ENCODE measurements at places on chromosomes 5 and 9.
A peak's percentile ranks its signal among the peaks of the same experiment; 100 is the strongest.

GRCh38 chr9:98657897-98658296 is 50.8 kb downstream of the GABBR2 start:
- DNase-seq: no peak

GRCh38 chr5:38249301-38249700 is 9.1 kb upstream of the EGFLAM start:
- DNase-seq: no peak

GRCh38 chr5:73028991-73029595 is 73.3 kb downstream of the FCHO2 start:
- DNase-seq: no peak

GRCh38 chr9:3823842-3824475 is 298.2 kb upstream of the RFX3 start:
- no peak for DNase-seq

- no peak for DNase-seq
Measured at GRCh38 chr5:173452119-173452905, 124.1 kb upstream of the STC2 start.

DNA sequence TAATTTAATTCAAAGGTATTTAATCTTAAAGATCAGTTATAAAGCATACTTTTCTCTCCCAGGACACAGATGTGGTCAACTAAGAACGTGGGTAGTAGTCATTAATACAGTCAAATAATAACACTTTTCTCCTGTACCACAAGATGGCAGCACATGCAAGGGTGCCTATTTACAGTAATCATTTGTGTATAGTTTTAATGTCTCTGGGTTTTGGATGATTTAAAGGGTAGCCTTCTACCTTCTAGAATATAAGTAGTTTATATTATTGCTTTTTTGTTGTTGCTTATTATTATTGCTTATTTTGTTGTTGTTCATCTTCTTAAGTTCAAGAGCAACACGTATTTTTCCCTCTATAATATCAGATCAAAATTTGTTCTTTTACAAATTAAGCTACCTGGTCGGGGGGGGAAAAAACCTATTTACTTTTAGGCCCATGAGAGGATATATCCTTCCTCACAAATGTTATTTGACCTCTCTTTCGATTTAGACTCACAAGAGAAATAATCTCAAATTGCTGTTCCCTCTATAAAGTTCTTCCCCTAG is 59.6 kb upstream of the SLC27A6 start:
- DNase-seq: peak; percentile 20

GRCh38 chr5:78526049-78526525 is 122.5 kb downstream of the LHFPL2 start:
- no peak for DNase-seq

DNA sequence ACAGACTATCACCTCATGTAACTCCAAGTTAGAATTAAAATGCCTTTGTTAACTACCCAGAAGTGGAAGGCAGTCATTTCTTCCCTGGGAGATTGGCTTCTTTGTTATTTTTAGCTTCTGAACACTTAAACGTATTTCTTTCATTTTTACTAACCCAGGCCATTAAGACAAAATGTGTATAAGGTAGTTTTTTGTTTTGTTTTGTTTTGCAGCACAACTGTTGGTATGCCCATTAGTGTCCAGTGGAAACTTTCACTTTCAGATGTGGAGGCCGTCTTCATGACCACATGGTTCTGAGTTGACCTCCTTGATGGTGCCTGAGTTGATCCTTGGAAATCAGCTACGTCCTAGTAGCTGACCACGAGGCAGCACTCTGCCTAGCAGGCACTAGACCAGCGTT is 264.6 kb upstream of the ZNF608 start:
- DNase-seq: no peak

GRCh38 chr5:168110384-168110783 is 181.1 kb upstream of the WWC1 start:
- DNase-seq: no peak

- peak; percentile 17 for DNase-seq
Measured at GRCh38 chr5:72951671-72952468, 4.0 kb upstream of the FCHO2 start.

DNA sequence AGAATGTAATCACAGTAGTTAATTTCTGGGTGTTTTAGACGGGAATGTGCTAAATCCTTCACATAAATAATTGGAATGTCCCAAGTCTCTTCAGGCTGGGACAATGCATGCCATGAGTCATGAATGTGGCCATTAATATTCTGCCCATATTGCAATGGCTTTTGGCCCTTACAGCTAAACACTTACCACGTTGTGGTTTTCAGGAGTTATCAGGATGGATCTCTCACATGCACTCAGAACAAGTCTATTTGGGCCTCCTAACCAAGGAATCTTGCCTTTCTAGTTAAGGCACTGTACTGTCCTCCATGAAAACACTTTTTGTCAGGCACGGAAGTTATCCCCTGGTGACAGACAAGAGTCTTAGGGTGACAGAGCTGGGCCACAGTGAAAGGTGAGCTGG is 32.7 kb downstream of the PKD2L2 start:
- DNase-seq: no peak

- no peak for DNase-seq
Measured at GRCh38 chr5:1905108-1905507, 22.4 kb upstream of the IRX4 start.

DNA sequence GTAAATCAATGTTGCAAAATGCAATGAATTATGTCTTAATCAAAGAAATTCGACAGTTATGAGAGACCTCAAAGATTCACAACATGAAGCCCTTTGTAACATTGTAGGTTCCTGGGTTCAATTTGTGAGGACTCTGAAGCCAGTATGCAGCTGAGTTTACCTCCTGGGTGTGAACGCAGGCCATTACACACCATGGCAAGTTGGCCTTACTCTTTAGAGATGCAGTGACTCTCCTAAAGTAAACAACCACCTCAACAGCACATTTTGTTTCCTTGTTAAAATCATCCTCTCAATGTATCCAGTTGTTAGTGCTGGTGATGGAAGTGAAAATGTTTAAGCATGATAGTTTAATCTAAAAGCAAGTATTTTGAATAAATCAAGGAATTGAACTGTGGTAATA is 73.8 kb downstream of the JAKMIP2 start:
- no peak for DNase-seq
